AG09319 (cell line): ENCODE measurements at places on chromosomes 5 and 9.

GRCh38 chr9:18010492-18010891, 431.6 kb downstream of the SH3GL2 start:
- DNase-seq = no peak

GRCh38 chr9:135622415-135623020, 16.8 kb downstream of the GLT6D1 start:
- DNase-seq = no peak

- DNase-seq = no peak
Observed at GRCh38 chr5:93578813-93579691, 2.0 kb downstream of the NR2F1-AS1 start.

- DNase-seq = no peak
Observed at GRCh38 chr9:89281106-89281505, 29.9 kb upstream of the CKS2 start.

- DNase-seq = no peak
Observed at GRCh38 chr9:14412775-14413174, 98.8 kb upstream of the NFIB start.
